ENCODE measurements at places on chromosomes 7 and 10.

DNA sequence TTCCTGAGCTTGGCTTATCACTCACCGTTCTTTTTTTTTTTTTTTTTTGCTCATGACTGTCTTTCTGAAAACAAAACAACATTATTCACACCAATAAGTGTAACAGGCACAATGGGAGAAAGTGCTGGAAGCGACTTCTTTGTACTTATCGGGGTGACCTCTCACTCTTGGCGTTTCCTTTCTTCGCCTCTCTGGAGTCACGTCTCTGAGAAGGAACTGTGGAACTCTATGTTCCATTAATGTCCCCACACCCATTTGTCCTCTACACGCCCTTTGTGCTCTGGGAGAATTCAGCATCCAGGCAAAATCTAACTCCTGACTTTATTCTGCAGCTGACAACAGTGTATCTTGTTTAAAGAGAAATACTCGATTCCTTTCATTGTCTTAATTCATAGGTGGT is 70.8 kb upstream of the FAM204A start:
- DNase-seq, result no peak

- DNase-seq, result no peak
These were observed 544.5 kb upstream of the FOXK1 start for GRCh38 chr7:4137552-4137951.

GRCh38 chr7:128304212-128304611 is 39.5 kb downstream of the RBM28 start:
- DNase-seq, result no peak

- no peak for DNase-seq
These were observed 656.4 kb downstream of the KCNMA1 start for GRCh38 chr10:76981251-76981650.

GRCh38 chr7:137879357-137880158 is 32.8 kb upstream of the DGKI start:
- no peak for DNase-seq

GRCh38 chr7:15737601-15738000 is 51.1 kb upstream of the MEOX2 start:
- DNase-seq, result no peak

- DNase-seq, result no peak
These were observed 206.9 kb downstream of the CREB5 start for GRCh38 chr7:28619256-28619655.

DNA sequence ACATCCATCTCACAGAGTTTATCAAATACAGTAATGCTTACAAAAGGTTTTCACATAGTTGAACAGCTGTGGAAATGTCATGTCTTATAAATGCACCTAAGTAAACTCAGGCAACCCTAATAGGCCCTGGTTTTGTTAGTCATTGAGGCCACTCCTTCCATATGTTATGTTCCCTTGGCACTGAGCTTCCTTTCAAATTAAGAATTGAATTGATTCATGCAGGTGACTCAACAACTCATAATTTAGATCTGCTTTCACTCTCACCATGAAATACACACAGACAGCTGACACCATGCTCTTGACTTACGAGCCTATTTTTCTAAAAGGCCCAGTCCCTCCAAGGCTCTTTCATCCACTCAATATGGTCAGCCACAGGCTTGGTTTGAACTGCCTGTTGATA is 476.9 kb downstream of the KCNMA1 start:
- DNase-seq, result no peak

DNA sequence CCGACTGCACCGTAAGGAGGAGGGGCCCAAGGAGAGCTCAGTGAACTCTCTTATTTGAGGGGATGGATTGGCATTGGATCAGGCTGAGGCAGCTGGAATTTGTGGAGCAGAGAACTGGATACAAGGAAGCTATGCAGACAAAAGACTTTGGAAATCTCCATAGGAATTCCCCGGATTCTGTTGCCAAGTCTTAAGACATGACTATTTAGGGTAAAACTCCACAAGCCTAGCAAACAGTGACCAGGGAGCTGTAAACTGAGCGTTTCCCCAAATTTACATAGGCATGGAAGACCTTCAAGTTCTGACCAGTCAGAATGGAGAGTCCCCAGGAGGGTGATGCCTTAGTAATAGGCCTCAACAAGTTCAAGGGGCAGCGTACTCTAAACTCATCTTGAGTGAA is 82.5 kb upstream of the PCBD1 start:
- DNase-seq, result no peak

GRCh38 chr7:112649560-112649959 is 140.6 kb downstream of the TMEM168 start:
- DNase-seq, result no peak

- DNase-seq, result no peak
These were observed 125.6 kb upstream of the RHEB start for GRCh38 chr7:151645311-151645710.

DNA sequence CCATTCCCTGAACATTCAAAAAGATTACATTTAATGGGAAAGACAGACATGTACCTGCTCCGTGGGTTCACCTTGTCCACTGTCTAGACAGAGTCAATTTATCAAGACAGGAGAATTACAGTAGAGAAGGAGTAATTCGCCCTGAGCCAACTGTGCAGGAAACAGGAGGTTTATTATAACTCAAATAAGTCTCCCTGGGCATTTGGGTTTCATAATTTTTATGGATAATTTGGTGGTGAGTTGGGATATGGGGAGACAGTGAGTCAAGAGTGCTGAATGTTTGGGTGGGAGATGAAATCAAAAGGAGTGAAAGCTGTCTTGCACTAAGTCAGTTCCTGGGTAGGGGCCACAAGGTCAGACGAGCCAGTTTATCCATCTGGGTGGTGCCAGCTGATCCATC is 165.9 kb upstream of the NAMPT start:
- no peak for DNase-seq

GRCh38 chr7:116395141-116395791 is 104.3 kb upstream of the CAV2 start:
- no peak for DNase-seq

DNA sequence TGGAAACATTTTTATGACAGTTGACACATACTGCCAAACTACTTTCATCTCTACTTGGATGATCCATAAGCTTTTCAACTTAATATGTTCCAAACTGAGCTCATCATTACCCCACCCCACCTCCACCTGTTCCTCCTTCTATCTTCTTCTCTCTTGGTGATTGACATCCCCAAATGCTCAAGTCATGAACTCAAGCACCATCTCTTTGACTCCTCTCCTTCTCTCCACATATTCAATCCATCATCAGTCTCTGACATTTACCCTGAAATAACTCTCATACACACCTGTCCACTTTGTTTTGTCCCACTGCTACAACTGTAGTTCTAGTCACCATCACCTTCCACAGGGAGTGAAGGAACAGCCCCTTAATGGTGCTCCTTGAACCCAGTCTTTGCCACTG is 43.3 kb downstream of the SGCE start:
- no peak for DNase-seq

- no peak for DNase-seq
These were observed 1.7 kb downstream of the ATE1 start for GRCh38 chr10:121926157-121926556.

DNA sequence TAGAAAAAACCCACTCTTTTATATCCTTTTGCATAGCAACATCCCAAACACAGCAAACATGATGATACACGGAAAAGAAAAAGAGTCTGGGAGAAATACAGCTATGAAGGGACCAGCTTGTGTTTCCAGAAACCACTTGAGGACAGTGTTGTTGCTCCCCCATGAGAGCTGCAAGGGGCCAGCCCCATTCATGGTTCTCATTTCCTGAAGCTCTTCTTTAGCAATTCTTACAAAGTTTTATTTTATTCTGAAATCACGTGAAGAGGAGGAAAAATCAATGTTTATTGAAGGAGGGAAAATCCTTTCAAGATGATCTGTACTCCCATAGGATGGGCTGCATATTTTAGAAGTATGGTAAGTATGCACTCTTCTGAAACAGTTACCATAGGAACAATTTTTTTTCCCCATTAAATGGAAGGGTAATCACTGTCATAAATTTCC is 17.5 kb upstream of the PRTFDC1 start:
- no peak for DNase-seq

DNA sequence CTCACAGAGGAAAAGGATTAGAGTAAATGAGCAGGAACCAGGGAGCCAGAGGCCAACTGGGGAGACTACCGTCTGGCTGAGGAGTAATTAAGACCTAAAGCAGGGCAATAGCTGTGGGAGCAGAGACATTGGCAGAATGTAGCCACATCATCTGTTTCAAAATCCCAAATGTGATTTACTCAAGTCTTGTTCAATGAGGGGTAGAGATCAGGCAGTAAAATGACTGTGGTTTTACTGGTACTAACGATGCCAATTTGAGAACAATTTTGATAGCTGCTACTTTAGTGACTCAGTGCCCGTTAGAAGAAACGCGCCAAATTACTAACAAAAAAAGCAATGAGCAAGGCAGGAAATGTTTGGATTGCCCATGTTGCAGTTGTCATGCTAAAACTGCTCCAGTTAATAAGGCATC is 12.7 kb upstream of the MIOS start:
- no peak for DNase-seq

GRCh38 chr10:77844713-77845445 is 81.7 kb downstream of the DLG5 start:
- no peak for DNase-seq

DNA sequence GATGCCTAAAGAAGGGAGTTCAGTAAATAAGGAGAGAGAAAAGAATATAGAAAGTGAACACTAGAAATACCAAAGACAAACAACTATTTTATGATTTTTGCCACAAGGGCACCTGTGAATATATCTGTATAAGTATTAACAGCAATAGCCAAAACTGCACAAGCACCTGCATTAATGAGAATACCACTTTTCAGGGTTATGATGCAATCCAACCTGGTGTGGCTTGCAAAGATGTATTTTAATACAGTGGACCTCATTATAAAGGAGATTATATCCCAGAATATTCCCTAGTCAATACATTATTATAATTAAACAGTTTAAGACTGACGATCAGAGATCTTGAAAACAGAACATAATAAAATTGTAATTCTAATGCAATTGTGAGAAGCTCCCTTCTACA is 4.0 kb downstream of the BRAF start:
- DNase-seq, result no peak

GRCh38 chr7:94509887-94510581 is 425 bp downstream of the CASD1 start:
- DNase-seq, result peak; percentile 62

DNA sequence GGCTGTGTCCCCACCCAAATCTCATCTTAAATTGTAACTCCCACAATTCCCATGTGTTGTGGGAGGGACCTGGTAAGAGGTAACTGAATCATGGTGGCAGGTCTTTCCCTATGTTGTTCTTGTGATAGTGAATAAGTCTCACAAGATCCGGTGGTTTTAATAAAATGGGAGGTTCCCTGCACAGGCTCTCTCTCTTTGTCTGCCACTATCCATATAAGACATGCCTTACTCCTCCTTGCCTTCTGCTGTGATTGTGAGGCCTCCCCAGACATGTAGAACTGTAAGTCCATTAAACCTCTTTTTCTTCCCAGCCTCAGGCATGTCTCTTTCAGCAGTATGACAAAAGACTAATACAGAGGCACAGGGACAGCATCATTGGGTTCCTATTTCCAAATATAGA is 381.2 kb downstream of the SFMBT2 start:
- DNase-seq, result no peak

GRCh38 chr10:97529685-97530465 is 31.2 kb downstream of the UBTD1 start:
- no peak for DNase-seq

- no peak for DNase-seq
These were observed 586.3 kb upstream of the ANKRD30A start for GRCh38 chr10:36538953-36539586.

DNA sequence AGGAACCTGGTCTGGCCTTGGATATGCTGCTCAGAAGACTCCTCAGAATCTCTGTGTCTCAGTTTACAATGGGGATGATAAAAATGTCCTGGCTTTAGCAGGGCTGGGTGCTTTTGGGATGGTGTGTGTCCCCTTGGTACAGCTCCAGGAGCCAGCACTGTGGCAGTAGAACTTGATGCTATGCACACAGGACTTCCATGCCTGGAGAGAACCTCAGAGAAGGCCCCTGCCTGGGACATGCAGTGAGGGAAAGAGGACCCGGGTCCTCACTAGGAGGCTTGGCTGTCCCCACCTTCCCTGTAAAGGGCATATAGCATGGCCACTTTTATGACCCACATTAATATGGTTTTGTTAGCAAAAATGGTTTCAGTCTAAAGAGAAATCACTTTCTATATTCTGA is 100.5 kb downstream of the GLRX3 start:
- DNase-seq, result no peak

DNA sequence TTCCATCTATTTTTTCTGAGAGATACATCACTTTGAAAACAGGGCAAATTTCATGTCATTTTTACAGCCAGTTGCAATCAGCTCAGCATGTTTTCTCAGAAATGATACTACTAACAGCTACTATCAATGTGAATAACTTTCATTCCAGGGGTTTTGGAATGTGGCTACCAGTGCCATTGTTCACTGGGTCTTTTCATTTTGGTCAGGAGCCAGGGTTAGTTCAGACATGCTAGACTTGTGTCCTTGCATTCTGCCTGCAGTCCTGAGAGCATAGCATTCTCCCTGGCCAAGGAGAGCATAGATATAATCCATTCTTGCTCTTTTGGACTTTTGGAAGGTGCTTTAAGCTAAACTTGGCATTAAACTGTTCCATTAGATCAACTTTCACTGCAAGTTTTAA is 160.9 kb upstream of the NEBL start:
- no peak for DNase-seq

- no peak for DNase-seq
These were observed 147.1 kb downstream of the ELFN1 start for GRCh38 chr7:1817061-1817712.

DNA sequence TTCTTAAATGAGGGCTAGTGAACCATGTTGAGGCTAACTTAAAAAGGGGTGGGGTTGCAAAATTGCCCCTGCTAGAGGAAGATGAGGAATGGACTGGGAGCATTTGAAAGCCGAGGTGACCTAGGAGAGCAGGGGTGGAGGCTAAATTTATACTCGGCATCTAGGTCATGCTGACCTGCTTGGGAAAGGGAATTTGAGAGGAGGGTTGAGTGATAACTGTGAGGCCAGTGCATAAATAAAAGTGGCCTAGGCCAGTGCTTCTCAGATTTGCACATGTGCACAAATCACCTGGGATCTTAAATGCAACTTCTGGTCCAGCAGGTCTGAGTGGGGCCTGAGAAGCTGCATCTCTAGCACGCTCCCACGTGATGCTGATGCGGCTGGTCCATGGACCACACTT is 70.4 kb downstream of the CDK1 start:
- DNase-seq, result no peak

GRCh38 chr10:26214004-26214403 is 2.6 kb upstream of the GAD2 start:
- no peak for DNase-seq
